ENCODE measurements at places on chromosomes 1 and 21.
A peak's percentile ranks its signal among the peaks of the same experiment; 100 is the strongest.

GRCh38 chr1:33097137-33097611 is 16.2 kb downstream of the AZIN2 start:
- DNase-seq, result no peak

DNA sequence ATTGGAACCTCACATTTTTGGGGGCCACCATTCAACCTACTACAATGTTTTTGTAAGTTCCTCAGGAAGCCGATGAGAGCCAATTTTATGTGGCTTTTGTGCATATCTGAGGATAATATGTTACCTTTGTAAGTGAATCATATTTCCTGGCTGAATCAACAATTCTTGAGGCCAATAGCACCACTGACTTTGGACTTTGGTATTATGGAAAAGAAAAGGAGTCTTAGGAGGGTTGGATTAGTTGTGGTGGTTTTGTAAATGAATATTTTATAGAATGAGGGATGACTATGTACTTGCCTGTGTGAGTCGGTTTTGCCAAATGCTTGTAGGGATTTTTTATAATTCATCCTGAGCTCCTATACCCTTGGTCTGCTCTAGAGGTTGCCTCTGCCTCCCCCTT is 181.5 kb upstream of the HMGB4 start:
- DNase-seq, result no peak

DNA sequence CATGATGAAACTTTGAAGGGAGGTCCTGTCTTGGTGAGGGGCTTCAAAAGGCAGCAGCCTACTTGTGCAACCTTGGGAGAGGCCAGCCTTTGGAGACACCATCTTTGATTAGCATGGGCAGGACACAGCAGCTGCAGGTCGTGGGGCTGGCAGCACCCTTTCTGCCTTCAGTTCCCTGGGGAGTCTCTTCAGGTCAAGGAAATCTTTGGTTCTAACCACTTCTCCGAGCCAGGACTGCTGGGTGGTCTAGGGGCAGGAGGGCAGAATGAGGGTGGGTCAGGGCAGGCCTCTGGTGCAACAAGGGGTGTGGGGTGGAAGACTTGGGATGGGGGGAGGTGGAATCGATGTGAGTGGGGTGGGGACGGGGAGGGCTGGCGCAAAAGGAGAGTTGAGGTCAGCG is 269.7 kb downstream of the FOXD2 start:
- DNase-seq, result no peak

GRCh38 chr21:31351438-31351837 is 7.4 kb upstream of the TIAM1 start:
- peak; percentile 69 for DNase-seq

GRCh38 chr1:203250911-203251310 is 21.4 kb upstream of the CHIT1 start:
- peak; percentile 8 for DNase-seq

GRCh38 chr1:106952776-106953175 is 103.7 kb upstream of the PRMT6 start:
- no peak for DNase-seq

- no peak for DNase-seq
Observed at GRCh38 chr1:67955591-67955990, 94.8 kb downstream of the DIRAS3 start.

GRCh38 chr1:159756397-159756796 is 24.4 kb upstream of the DUSP23 start:
- peak; percentile 75 for DNase-seq

GRCh38 chr21:21295303-21295702 is 297.1 kb downstream of the NCAM2 start:
- DNase-seq, result no peak

DNA sequence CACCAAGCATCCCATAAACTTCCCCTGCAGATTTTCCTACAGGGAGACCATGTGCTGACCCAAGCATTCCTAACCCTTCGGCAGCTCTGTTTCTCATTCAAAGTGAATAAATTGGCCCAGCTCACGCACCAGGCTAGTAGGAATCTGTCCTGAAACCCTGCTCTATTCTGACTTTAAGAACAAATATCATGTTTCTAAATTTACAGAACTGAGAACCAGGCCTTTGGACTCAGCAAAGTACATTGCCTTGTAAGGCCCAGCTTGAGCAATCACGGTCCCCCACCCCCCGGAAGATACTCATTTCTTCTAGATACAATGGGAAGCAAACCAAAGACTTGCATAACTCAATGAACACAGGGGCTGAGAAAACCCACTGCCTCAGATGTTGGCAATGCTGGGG is 160.1 kb upstream of the NFIA start:
- DNase-seq, result peak; percentile 57

DNA sequence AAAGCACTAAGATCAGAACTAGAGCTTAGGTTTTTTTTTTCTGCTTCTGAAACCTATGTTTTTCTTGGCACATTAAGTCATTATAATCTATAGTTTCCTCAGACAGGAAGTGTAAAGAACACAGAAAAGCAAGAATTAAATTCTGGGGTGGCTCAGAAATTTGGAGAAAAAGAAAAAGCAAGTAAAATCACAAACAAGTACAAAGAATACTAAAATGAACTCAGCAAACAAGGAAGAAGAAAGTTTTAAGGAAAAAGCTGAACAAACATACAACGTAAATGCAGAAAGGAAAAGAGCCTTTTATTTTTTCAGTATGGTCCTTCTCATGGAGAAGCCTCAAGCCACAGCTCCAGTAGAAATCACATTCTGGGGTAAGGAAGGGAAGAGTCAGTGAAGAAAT is 8.6 kb upstream of the CNN3 start:
- DNase-seq, result no peak

- no peak for DNase-seq
Observed at GRCh38 chr21:14817311-14817710, 247.5 kb downstream of the NRIP1 start.

- no peak for DNase-seq
Observed at GRCh38 chr21:39576518-39577128, 36.1 kb upstream of the B3GALT5 start.

DNA sequence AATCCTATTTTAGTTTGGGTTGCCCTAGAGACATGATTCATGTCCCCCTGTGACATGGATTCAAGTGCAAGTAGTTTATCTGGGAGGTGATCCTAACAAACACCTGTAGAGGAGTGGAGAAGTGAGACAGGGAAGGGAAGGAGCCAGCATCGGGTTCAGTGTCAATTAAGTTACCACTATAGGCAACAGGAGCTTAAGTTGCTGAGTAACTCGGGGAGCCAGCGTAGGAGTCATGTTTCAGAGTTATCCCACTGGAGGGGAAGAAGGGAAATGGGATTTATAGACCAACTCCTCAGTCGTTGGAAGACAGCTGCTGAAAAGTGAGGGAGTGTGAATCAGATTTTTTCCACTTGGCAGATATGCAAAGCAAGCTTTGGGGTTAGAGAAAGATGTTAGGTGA is 54.9 kb downstream of the SLC30A7 start:
- no peak for DNase-seq

DNA sequence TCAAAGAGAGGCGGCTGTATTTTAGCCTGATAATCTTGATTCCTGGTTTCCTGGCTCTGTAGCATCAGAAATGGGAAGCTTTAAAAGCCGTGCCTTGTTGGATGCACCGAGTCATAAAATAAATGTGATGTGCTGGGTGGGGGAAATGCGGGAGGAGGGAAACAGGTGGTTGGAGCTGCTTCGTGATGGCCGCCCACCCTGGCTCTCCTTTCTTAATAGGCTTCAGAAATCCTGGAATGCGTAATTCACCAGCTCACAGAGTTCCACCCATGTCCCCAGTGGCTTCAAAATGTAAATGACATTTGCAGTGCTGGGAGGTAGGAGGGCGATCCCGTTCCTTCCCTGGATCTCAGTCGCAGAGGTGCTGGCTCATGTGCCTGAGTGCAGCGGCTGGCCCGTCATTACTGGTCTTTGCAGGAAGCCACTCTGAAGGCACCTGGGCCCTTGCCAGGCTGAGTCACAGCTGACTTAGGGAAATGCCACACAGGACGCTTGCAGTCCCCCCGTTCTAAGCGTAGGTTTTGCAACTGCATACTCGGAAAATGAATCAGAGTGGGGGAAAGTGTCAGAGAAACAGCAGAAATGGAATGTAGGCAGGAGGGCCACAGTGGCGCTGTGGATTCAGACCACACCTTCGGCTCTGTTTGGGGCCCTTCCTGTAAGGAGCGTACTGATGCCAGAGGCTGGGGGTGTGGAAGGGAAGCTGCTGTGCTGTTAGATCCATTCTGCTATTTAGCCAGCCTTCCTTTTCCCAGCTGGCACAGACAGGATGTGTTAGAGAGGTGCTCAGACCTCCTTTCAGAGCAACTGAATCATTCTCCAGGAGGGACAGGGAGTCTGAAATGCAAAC is 37.6 kb downstream of the GALNT2 start:
- DNase-seq, result peak; percentile 98

DNA sequence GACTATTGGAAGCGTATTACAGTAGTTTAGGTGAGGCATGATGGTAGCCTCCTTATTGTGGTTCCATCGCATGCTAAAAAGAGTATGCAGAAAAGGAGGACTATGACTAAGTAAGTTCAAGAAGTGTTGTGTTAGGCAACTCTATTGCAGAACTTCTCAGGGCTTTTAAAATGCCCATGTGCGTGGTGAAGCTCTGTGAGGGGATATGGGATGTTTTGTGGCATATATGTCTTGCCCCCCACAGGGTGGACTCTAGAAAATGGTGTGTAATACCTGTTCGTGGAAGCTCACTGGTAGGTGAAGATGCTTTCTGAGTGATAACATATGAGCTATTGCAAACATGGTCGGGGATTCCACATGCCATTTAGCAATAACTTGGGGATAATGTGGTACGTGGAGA is 31.7 kb downstream of the MAN1A2 start:
- DNase-seq, result no peak

DNA sequence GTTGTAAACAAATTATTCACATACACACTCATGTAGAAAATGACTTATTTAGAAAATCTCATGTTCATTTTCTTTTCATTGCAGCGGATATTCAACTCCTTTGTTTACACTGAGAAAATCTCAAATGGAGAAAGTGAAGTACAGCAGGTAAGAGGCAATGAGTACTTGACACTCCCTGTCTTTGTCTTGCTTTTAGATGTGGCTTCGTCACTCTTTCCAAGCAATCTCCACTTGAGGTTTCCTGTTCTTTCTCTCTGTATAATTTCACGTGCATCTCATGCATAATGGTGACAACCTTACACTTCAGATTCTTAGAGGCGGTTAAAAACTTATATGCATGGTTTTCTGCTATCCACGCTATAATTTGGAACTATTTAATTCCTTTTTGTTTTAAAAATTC is 80.6 kb downstream of the CACHD1 start:
- DNase-seq, result no peak

- DNase-seq, result no peak
Observed at GRCh38 chr1:246219508-246220030, 287.5 kb downstream of the SMYD3 start.

DNA sequence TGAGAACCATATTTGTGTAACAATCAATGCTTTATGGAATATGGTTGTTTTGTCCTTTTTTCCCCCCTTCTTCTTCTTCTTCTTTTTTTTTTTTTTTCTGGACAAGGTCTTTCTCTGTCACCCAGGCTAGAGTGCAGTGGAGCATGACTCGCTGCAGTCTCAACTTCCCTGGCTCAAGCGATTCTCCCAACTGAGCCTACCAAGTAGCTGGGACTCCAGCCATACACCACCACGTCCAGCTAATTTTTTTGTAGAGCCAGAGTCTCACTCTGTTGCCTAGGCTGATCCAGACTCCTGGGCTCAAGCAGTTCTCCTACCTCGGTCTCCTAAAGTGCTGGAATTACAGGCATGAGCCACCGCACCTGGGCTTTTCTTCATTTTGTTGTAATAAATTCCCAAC is 86.7 kb downstream of the FMN2 start:
- DNase-seq, result no peak

Measured in adipocyte (in vitro differentiated cells).